ENCODE measurements at places on chromosomes 3 and 15.
A peak's percentile ranks its signal among the peaks of the same experiment; 100 is the strongest.

- DNase-seq: peak; percentile 74
Observed at GRCh38 chr3:194300382-194300758, 50.8 kb downstream of the CPN2 start.

- DNase-seq: no peak
Observed at GRCh38 chr15:58185439-58185838, 47.3 kb downstream of the AQP9 start.

- DNase-seq: no peak
Observed at GRCh38 chr15:83066034-83066733, 868 bp downstream of the BTBD1 start.

GRCh38 chr3:124584552-124585391, 145.5 kb upstream of the UMPS start:
- DNase-seq: peak; percentile 52

- no peak for DNase-seq
Observed at GRCh38 chr3:102057781-102058421, 208.6 kb downstream of the NFKBIZ start.

DNA sequence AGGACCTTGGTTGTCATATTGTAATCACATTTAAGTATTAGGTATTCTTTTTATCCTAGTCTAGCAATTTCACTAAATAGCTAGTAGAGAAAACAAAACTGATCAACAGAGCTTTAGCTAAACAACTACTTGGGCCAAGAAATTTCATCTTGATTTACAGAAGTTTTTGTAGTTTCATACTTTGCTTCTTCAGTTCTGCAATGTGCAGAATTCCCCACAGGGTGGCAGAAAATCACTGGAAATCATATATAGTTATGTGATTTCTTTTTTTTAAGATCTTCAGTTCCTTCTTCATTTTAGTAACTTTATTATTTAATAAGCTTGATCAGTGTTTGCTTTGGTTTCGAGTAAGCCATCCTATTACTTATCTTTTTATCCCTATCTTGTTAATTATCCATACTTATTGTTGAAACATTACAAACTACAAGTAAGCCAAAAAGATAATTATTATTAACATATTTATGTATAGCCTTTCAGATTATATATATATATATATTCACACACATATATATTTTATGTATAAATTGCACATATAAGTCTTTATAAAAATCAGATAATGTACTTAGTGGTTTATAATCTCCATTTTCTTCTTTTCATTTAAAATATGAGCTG, 2.2 kb upstream of the BNIP2 start:
- peak; percentile 30 for DNase-seq

DNA sequence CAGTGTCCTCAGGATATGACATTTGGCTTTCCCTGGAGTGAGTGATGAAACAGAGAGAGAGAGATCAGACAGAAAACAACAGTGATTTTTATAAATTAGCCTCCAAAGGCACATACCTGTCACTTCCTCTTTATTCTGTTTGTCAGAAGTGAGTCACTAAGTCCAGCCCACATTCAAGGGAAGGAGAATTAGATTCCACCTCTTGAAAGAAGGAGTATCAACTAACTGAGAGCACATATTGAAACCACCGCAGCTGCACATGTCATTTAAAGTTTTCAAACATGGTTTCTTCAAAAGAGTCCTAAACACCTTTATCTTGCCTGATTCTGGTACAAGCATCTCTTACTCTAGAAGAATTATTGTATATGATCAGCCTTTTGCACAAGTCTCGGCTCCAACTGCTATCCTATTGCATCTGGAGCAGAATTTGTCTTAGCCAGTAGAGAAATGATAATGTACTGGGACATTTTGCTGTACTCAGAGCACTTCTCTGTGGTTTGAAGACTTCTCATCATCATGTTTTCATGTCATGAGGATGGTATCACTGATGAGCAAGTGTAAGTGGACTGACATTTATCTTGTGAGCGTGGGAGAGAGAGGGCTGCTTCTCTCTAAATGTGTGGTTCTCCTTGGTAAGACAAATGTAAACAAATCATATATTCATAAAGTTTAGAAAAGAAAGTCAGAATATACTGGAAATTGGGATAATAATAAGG, 338.9 kb upstream of the CFAP20DC start:
- DNase-seq: no peak

- no peak for DNase-seq
Observed at GRCh38 chr15:31606194-31606669, 279.6 kb downstream of the KLF13 start.
